Fibroblast of skin of scalp (primary cell): ENCODE measurements at places on chromosomes 5 and 9.

DNA sequence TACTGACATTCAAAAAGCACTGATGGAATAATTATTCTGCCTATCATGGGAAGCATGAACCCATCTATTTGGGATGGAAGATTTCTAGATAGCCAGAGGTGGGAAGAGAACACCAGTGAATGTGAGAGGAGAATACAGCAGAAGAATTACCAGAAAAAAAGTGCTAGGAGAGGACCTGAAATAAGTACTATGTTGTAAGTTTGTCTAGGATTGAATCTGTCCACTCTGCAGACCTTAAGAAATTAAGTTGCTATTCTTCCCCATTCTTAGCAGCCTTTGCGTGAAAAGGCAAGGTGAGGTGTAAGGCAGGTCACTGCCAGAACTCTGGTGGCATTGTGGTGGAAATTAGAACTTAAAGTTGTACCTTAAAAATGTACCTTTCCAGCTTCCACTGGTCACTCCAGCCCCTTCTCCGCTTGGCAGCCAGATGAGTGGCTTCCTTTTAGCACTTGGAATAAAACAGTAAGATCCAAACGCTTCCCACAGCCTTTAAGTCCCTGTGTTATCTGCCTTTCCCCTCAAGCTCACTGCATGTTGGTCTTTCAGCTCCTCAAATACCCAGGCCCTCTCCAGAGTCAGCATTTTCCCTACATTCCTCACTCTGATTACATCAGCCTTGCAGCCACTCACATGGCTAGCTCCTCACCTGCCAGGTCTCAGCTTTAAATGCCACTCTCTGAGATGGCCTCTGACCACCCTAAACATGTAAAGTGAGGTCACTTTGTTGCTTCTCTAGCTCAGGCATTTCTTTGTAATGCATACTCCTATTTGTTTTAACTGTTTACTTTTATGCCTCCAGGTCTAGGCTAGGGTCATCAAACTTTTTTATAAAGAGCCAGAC lies 253.0 kb downstream of the EPB41L4A start:
- no peak for DNase-seq

- peak; percentile 60 for DNase-seq
Observed at GRCh38 chr9:35903049-35903448, 3.0 kb upstream of the HRCT1 start.

- DNase-seq, result no peak
Observed at GRCh38 chr5:15566306-15566705, 66.3 kb downstream of the FBXL7 start.

DNA sequence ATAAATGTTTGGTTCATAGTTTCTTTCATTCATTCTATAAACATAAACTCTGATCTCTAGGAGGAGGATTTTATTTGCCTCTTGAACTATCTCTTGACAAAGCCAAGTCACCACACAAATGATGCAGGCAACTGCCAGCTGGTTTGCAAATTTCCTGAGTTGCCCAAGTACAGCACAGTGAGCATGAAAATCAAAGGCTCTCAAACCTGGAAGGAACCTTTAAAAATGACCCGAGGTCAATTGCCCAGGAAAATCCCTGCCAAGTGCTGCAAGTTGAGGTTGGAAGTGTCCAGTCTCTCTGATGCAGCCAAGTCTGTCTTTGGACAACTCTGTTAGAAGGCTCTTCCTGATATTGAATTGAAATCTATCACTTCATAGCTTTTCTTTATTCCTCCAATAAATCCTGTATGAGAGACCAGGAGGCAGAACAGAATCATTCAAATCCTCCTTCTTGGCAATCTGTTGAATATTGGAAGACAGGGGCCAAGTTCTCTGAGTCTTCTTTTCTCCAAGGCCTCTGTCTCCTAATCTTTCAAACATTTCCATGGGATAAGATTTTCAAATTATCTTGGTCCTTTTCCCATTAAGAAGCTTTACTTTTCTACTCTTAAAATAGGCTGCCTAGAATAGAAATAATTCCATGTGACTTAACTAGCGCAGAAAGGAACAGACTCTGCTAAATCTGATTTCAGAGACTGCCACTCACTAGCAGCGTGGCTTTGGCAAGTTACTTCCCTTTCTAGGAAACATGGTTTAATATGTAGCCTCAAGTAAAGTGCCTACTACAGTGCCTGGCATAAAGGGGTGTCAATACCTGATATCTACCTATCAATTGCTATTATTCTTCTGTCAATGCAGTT lies 159.2 kb downstream of the SNX18 start:
- DNase-seq, result no peak

DNA sequence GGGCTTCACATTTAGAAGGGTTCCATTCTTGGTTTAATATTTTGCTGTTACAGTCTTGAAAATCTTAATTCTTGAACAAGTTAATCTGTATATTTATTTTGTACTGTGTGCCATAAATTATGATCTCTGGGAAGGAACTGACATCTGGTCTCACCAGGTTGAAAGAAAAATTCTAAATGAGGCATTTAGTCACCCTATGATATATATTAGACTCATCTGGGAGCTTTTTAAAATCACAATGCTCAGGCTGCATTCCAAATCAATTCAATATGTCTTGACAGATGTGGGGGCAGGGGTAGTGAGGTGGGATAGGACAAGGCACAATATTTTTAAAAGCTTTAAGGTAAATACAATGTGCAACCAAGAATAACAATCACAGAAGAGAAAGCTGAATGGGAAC lies 569.2 kb downstream of the PRR16 start:
- peak; percentile 1 for DNase-seq

DNA sequence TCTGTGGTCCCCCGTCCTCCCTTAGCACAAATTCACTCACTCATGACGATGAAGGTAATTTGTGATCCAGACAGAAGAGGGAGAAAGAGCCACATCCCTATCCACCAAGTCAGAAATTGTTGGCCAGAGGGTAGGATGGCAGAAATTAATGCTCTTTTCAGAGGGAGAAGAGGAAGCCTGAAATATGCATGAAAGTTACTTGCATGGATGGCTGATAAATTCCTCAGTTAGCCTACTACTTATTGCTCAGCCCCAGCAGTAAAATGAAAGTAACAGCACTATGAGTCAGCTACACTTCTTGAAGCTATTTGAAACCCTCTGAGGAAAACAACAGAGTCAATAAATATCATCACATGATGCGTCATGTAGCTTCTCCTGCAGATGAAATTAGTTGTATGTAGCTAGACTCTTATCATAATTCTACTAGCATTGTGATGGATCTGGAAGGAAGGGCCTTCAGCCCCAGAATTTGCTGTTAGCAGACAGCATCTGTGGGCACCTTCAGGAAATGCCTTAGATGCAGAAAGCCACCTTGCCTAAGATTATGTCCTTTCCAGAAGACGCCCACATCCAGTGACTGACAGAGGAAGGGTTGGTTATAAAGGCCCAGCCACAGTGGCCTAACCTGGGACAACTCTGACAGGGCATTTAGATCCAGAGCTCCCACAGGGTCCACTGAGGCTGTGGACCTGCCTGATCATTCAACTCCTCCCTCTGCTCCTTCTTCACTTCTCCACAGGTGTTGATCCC lies 81.2 kb upstream of the CCDC112 start:
- peak; percentile 92 for DNase-seq

DNA sequence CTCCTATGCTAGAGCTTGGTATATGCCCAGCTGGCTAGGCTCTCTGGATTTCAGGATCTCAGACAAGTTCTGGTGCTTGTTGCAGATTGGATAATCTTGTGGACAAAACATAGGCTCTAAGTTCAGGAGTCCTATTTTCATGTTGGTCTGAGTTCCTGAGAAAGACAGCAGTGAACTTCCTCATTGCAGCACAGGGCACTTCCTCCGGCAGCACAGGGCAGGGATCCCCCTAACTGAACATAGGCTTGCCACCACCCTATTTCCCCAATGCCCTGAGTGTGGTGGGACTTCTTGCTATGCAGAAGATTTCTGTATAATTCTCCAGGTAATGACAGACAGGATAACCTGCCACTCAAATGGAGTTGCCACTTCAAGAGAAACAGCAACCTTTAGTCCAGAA lies 220.1 kb downstream of the PIK3R1 start:
- no peak for DNase-seq

- DNase-seq, result no peak
Observed at GRCh38 chr5:74098941-74099340, 472.9 kb downstream of the ARHGEF28 start.

DNA sequence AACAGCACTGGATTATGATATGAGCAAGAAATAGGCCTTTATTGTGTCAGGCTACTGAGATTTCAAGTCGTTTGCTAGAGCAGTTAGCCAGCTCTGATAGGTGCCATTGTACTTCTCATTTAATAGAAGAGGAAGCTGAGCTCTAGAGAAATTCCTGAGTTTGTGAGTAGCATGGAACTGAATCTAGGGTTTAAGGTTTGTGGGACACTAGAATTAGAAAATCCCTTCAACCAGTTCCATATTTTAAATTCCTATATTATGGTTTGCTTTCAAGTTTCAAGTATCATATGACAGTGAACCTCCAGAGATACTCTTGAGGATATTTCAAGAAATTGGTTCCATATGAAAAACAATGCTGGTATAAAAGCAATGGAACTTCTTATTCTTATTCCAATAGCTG lies 87.6 kb downstream of the ANKRD55 start:
- peak; percentile 71 for DNase-seq

GRCh38 chr5:180784497-180785097 lies 18.0 kb downstream of the MGAT1 start:
- peak; percentile 86 for DNase-seq

DNA sequence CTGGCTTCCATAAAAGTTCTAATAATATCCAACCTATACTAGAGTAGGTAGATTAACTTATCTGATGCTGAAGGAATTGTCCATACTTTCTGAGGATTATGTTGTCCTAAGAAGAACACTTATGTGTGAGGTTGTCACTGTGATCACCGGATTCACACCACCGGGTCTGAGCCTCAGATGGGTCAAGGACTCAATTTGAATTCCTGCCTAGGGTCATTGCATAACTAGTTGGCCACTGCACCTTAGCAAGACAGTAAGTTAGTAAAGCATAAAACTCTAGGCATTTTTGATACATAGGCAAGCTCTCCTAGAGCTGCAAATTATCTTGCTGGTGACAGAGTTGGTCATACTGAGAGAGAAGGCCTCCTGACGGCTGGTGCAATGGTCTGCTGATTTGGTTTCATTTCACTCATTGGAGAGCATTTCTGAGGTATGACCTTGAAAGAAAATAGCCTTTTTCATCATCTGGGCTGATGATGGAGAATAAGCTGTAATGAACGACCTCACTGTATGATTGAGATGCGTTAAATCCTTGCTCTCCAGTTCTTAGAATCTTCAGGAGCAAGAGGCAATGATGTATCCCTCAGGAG lies 72.0 kb upstream of the CKMT2 start:
- no peak for DNase-seq

DNA sequence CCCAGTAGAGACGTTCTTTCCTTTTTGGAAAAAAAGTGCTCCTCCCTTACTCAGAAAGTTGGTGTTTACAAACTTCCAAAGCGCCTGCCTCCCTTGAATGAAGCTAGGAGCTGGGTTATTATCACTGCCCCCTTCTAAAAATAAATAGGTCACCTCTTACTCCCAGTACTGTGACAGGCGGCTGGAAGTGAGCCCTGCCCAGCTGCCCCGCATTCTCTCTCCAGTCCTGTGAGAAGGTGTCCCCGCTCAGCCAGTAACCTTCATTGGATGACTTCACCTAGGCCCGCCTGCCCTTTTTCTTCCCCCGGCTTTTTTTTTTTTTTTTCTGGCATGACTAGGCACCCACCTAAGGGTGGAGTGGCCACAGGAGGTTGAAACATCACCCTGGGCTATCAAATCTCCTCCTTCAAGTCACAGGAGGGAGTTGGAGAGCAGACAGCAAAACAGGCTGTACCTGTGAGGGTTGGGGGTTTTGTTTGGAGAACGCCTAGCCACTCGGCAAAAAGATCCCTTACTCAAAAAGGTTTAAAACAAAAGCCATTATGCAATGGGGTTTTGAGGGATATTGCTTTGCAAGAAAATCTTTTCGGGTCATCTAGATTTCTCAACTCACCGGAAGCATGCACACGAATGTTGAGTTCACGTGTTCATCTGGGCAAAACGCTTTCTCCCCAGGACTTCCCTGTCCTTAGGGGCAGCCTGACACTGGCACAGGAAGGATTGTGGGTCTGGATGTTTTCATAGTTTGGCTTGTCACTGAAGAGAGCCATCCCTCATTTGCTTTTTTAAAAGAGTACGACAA lies 43.3 kb upstream of the ZNF622 start:
- DNase-seq, result no peak

- no peak for DNase-seq
Observed at GRCh38 chr5:134398609-134399155, 13.0 kb downstream of the CDKN2AIPNL start.

- no peak for DNase-seq
Observed at GRCh38 chr5:17212996-17213395, 4.4 kb upstream of the BASP1 start.

- peak; percentile 70 for DNase-seq
Observed at GRCh38 chr5:4551034-4551433, 589.1 kb upstream of the ADAMTS16 start.

GRCh38 chr5:57163553-57164006 lies 10.3 kb upstream of the GPBP1 start:
- no peak for DNase-seq

DNA sequence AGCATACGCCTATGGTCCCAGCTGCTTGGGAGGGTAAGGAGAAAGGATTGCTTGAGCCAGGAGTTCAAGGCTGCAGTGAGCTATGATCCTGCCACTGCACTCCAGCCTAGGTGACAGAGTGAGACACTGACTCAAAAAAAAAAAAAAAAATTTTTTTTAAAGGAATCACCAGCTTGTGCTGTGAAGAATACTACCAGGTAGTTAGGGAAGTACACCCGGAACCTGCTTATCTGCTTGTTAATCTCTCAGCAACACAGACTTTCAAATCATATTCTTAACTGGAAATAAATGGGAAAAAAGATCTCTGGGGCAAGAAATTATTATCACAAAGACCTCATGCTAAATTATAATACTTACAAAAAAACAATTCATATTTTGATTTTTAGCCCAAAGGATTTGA lies 26.4 kb upstream of the PRRC2B start:
- no peak for DNase-seq

DNA sequence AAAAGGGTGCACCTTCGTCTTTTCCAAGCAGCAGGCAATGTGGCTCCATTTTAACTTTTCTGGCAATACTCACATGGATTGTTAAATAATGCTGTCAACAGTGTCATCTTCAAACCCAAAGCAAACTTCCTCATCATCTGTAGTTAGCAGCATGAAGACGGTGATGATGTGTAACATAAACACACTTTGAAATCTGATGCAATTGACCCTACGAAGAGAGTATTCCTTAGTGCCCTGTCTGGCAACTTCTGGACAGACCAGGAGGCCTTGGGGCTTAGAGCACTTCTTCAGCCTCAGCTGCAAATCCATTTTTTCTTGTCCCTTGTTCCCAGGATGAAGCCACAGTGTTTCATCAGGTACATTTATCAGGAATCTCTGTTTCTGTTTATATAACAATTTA lies 149.1 kb downstream of the GHR start:
- DNase-seq, result no peak

DNA sequence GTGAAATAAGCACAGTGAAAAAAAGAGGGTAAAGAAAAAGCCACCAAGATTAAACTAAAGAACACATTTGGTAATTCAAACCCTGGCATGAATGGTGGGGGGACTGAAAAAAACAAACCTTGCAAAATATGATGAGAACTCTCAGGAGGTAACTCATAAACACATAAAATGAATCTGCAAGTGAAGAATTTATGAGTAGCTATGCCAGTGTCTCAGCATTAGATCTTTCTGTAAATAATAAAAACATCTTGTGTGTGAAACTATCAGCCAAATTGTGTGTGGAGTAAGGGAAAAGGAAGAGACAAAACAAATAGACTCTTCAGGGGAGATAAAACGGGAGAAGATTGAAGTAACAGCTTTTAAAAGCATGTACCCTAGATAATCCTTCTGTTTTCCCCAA lies 129.6 kb upstream of the SPEF2 start:
- no peak for DNase-seq

- DNase-seq, result peak; percentile 72
Observed at GRCh38 chr5:115810761-115811160, 5.7 kb downstream of the CDO1 start.
